RPMI7951 (cell line): ENCODE measurements at places on chromosomes 1 and 21.

GRCh38 chr1:22123071-22123390 is 19.9 kb downstream of the WNT4 start:
- DNase-seq, result no peak

DNA sequence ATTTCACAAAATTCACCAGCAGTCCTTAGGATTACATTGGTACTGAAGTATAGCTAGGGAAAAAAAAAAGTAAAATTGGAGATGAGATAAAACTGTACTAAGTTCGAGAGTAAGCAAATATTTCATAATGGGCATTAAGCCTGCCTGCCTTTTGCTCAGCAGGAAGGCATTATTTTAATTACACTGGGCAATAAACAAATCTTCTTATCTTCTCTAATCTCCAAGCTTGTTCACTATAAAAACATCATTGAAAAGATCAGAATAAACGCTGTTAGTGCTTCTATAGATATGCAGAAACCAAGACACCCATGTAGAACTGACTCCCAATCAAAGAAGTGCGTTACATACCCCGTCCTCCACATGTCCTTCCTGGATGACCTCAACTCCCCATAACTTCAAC is 174.2 kb upstream of the CHODL start:
- DNase-seq, result no peak

GRCh38 chr1:65233782-65234181 is 75.6 kb upstream of the DNAJC6 start:
- DNase-seq, result no peak

DNA sequence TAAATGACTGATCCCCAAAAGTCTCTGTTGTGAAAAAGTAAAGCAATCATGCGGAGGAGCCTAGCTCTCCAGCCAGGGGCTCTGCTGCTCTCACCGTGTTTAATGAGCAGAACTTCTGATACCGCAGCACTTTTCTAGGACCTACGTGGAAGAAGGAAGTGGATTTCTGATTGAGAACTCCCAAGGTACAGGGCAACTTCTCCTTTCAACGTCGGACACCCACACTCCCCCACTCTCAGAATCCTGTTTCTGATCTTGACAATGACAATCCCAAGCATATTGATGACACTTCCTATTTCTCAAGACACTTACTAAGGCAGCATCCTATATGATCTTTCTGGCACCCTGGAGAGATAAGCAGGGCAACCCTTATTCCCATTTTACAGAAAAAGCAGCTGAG is 78.4 kb downstream of the PROX1 start:
- DNase-seq, result no peak

DNA sequence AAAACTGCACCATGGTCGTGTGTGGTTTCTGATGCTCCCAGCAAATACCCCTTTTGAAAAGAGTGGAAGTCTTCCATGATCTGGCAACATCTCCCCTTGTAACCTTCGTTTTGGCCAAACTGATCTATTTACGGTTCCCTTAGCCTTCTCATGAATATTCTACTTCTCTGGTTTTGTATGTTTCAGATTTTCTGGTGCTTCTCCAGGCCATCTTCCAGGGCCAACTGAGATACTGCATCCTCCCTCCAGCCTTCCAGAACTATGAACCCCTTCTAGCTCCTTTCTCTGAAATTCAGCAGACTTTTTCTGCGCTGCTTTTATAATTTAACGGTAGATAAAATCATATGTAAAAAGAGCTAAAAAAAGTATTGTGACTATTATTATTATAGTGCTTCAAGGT is 97.7 kb downstream of the XCL2 start:
- no peak for DNase-seq
